ENCODE measurements at places on chromosomes 7 and 10. TPM values are rescaled to one million over a fixed set of nuclear protein-coding genes. Genes with fewer than 3 reads are reported as not detected.

BRAF gene
- total RNA-seq, result 13.5 TPM

TM9SF3 gene
- 104 TPM for total RNA-seq

SGPL1 gene
- total RNA-seq, result 70.4 TPM

FAM25C gene
- not detected for total RNA-seq

SHH gene
- total RNA-seq, result 0.72 TPM

PRSS2 gene
- not detected for total RNA-seq

ADARB2 gene
- total RNA-seq, result under 0.01 TPM

SPOCK2 gene
- total RNA-seq, result 14.2 TPM

CUX1 gene
- 39.3 TPM for total RNA-seq

NPY gene
- not detected for total RNA-seq

ZNF727 gene
- under 0.01 TPM for total RNA-seq

FOXI2 gene
- not detected for total RNA-seq

FGL2 gene
- not detected for total RNA-seq

CRYGN gene
- total RNA-seq, result not detected

GPR15LG gene
- total RNA-seq, result 3.4 TPM

FAM25A gene
- 10.8 TPM for total RNA-seq

CYP3A7 gene
- not detected for total RNA-seq

AKR1C4 gene
- not detected for total RNA-seq

SUN3 gene
- total RNA-seq, result not detected

H2BK1 gene
- not detected for total RNA-seq

COPG2 gene
- total RNA-seq, result 35.2 TPM

BICC1 gene
- total RNA-seq, result 1.9 TPM

MALRD1 gene
- not detected for total RNA-seq

ZNF365 gene
- total RNA-seq, result 3.4 TPM

GATA3 gene
- total RNA-seq, result under 0.01 TPM

METTL27 gene
- not detected for total RNA-seq

FGFR2 gene
- total RNA-seq, result 5.5 TPM

PTEN gene
- 94.2 TPM for total RNA-seq

AGBL3 gene
- total RNA-seq, result 0.64 TPM

PLAU gene
- 837 TPM for total RNA-seq

NEUROD6 gene
- not detected for total RNA-seq

VIPR2 gene
- not detected for total RNA-seq

ANKRD26 gene
- total RNA-seq, result 4.1 TPM

DNAH11 gene
- 3.0 TPM for total RNA-seq

GIGYF1 gene
- 15.1 TPM for total RNA-seq

RAPGEF5 gene
- total RNA-seq, result 7.5 TPM

ENO4 gene
- not detected for total RNA-seq

KLF14 gene
- total RNA-seq, result not detected

LRIT1 gene
- total RNA-seq, result not detected

DGKI gene
- not detected for total RNA-seq

MPP7 gene
- total RNA-seq, result 23.7 TPM

CALCR gene
- total RNA-seq, result not detected

STAMBPL1 gene
- total RNA-seq, result 3.0 TPM

PNLIPRP1 gene
- total RNA-seq, result not detected

MYO3A gene
- 0.43 TPM for total RNA-seq

MKX gene
- total RNA-seq, result 0.43 TPM

Measured in tracheal epithelial cell (primary cell).